KG1 (cell line): ENCODE measurements at places on chromosomes 5 and 9.

DNA sequence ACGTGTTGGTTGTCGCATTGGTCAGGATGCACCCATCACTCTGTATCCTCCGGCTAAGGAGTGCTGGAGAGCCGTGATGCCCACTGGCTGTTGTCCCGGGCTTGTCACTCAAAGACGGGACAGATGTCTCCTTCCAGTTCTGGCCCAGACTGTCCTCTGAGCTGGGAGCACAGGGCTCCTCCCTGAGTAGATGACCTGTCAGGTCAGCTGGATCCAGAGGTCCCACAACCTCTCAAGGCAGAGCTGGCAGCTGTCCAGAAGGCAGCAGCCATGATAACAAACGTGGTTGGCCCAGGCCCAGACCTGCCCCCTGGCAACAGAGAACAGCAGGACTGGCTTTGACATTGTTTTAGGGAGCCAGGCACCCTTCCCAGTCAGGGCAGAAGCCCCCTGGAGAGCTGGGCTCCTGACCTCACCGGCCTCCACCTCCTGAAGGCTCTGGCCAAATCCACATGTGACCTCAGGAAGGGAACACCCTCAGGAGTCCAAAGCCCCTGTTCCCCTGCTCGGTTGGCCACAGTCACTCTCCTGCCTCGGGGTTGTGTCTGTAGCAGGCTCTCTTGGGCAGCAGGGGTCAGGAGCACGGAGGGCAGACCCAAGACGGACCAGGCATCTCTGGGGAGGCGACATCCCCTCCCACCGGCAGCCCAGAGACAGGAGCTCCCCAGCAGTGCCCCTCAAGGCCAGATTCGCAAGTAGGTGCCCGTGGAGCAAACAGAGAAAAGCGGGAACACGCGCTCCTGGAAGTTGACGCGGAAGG is 10.3 kb downstream of the TRIM7 start:
- no peak for DNase-seq

GRCh38 chr5:7478459-7478858 is 82.5 kb downstream of the ADCY2 start:
- DNase-seq = no peak

- DNase-seq = no peak
These were observed 3.4 kb upstream of the RHOBTB3 start for GRCh38 chr5:95727764-95728191.

DNA sequence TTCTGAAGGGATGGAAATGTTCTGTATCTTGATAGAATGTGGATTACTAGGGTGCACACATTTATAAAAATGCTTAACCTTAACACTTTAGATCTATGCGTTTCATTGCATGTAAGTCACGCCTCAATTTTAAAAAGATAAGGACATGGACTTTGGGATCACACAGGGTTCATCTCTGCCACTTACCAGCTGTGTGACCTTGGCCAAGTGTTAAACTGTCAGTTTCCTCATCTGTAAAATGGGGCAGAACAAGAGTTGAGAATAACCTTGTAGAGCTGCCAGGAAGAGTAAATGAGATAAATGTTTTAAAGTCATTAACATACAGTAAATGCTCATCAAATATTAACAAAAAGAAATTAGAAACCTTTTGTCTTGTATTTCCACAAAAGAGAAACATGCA is 53.5 kb downstream of the NR6A1 start:
- DNase-seq = no peak

- DNase-seq = no peak
These were observed 750.0 kb upstream of the ZNF608 start for GRCh38 chr5:125496393-125496792.

DNA sequence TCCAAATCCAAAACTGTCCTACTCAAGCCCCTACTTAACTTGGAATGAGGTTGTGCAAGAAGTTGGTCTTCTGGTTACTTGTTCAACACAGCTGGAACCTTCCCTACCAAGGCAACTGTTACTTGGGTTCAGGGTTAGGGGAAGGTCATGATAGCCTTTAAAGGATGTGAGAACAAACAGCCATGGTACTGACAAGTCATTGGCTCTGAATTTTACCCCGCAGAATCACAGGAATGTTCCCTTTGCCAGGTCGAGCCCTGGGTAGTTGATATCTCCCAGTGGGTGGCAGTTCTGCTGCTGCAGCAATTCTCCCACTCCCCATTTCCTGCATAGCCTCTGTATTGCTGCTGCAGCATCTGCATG is 396.1 kb upstream of the MPDZ start:
- DNase-seq = no peak

- DNase-seq = no peak
These were observed 76.6 kb upstream of the DAB2 start for GRCh38 chr5:39501397-39501796.

DNA sequence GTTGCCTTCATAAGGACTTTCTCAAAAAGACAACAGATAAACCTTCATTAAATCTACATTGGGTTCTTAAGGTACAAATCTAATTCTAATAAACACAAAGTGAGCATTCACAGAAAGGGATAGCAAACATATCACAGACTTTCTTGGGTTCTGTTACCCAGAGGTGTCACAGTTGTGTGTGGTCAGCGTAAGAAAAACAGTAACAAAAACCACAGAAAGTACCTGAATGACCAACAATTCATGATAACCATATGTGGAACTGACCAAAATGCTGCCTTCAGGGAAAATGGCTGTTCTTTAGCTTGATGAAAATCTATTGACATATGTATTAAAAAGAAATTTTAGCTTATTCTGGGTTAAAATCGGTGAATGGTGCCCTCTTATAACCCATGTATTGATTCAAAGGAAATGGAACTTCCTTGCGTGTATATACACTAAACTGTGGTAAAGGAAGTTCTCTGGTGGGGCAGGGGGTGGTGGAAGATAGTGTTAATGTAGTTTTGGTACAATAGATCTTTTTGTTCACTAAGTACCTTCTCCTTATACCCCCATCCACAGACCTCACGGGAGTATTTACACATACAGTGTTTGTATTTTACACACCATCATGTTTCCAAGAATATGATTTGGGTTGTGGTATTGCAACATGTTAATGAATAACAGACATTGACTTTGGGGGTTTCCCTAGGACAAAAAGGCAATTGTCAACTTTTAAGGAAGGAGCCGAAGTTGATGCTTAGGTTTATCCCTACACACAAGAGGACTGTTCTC is 152.5 kb downstream of the APBA1 start:
- DNase-seq = no peak

DNA sequence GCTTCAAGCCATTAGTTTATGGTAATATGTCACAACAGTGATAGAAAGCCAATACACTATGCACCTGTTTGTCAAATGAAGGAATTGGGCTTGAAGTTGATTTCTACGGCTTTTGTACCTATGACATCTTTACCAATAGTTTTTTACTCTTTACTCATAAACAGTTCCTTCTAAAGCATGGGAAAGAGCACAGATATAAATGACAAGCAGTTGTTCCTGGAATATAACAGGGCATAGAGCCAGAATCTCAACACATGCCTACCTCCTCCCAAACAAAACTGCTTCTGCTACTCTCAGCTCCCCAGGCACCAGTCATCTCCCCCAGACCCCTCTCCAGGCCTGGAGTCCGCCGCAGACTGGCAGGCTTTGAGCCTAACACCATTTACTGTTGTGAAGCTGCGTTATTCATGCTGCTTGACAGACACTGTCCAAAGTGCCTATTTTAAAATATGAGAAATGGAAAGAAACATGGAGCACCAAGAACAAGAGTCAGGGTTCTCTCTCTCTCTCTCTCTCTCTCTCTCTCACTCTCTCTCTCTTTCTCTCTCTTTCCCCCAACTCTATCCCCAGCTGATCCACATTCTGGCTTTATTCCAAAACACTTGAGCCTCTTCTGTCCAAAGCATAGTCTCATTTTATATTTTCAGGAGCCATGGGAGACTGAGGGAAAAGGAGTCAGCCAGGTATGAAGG is 111.6 kb downstream of the ADRB2 start:
- DNase-seq = no peak

GRCh38 chr5:160119905-160120266 is 636 bp upstream of the PWWP2A start:
- DNase-seq = no peak

- DNase-seq = no peak
These were observed 51.1 kb downstream of the STARD4 start for GRCh38 chr5:111461255-111461671.

GRCh38 chr5:168699002-168699401 is 119.8 kb upstream of the PANK3 start:
- DNase-seq = no peak

DNA sequence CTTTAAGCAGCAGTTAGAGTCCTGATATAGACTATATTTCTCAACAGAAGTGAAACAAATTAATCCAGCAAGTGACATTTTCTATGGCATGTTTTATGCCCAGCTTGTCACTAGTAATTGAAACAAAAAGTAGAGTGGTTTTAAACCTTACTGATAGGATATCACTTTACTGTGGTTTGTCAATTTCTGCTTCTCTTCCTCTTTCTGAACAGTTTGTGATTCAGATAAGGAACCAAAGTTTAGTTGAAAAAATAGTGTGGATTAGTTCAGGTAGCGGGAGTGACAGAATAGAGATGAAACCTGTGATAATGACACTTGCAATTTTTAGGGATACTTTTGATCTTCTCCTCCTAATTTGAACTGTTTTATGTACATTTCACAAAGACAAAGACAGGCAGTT is 485.7 kb upstream of the EDIL3 start:
- DNase-seq = no peak

DNA sequence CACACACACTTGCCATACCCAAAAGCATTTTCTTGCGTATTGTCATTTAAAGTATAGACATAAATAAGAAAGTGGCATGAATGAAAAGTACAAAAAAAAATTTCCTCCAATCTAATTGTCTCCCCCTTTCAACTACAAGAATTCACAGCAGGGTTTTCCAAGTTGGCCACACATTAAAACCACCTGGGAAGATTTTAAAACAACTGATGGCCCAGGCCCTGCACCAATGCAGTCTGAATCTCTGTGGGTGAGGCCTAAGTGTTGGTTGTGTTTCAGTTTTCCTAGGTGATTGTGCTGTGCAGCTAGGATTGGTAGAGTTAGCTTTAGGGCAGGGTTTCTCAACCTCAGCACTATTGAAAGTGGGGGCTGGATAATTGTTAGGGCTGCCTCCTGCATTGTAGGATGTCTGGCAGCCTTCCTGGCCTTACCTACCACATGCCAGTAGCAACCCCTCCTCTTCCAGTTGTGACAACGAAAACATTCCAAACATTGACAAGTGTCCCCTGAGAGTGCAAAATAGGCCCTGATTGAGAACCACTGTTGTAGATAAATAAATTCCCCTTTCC is 337.1 kb downstream of the KIAA0825 start:
- DNase-seq = no peak

DNA sequence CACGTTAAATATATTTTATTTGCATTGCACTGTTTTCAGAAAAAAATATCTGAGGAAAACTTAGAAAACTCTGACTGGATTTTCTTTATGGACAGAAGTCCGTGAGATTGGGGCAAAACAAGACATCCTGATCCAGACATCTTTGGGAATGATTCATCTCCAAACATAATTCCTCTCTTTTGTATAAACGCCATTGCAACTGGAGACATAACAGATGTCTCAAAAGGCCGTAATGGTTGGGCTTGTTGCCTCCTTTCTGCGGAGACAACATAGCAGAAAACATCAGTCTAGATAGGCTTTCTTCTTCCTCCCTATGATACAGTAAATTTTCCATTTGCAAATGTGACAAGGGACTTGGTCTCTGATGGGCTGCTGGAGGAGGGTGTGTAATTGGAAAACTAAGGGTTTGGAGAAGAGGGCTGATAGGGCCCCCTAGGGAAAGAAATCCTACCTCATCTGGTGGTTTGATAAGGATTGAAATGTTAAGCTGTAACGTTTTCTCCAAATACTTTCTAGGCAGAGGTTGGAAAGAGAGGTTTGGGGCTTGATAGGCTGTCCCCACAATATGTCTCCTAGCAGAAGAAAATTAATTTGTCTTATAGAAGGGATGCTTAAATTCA is 631.5 kb upstream of the ST8SIA4 start:
- DNase-seq = no peak

GRCh38 chr9:110997847-110998246 is 40.4 kb downstream of the LPAR1 start:
- no peak for DNase-seq

- DNase-seq = no peak
These were observed 2.5 kb downstream of the SLC6A18 start for GRCh38 chr5:1227667-1228066.

GRCh38 chr5:168934169-168934568 is 355.0 kb upstream of the PANK3 start:
- no peak for DNase-seq

DNA sequence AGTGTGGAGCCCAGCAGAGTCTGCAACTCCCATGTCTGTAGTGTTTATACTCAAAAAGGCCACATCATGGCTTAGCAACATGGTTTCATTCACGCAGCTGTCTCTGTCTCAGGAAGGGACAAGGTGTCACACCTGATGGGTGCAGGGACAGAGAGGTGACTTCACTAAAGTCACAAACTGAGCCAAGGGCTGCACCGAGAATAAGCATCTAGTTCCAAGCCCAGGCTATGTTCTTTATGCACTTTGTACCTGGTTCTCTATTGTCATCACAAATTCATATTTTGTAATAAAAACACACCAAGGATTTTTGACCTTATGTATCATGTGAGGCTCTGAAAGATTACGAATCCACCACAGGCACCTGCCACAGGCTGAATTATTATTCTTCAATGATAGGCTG is 64.9 kb upstream of the STK32A start:
- no peak for DNase-seq

- DNase-seq = no peak
These were observed 136.8 kb downstream of the ASTN2 start for GRCh38 chr9:117278020-117278419.

- DNase-seq = no peak
These were observed 248.7 kb downstream of the LURAP1L start for GRCh38 chr9:13023498-13023897.

GRCh38 chr9:84755380-84755779 is 85.9 kb downstream of the NTRK2 start:
- DNase-seq = no peak

DNA sequence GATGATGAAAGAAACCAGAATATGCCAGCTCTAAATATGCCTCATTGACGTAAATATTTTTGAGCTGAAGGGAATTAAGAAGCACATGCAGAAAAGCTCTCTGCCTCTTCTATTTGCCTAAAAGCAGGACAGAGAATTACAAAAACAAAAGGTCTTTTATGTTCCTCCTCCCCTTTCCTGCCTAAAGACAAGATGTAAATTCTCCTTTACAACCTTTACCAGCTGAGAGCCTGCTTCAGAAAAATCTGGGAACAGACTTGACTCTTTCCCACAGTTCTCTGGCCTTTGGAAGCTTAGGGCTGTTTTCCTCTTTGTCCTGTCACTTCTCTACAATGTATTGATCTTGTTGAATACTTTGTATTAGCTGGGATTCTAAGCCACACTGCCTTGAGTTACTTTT is 199.7 kb downstream of the TMC1 start:
- no peak for DNase-seq

- no peak for DNase-seq
These were observed 283.2 kb downstream of the DNAH5 start for GRCh38 chr5:13661272-13661671.

DNA sequence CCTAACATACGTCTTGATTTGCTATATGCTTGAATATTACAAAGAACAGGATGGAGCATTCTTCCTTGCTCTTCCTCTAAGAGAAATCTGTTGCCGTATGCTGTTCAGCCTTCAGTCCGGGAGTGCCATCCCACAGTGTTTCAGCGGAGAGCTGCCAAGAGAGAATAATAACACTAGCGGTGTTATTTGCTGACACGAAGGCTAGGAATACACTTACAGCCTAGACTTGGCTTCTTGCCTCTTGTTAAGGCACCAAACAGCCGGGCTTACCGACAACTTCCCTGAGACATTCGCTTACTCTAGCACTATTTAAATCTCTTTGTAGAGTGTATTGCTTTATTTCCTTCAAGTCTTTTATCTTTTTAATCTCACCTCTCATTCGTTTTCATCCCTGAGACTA is 31.4 kb downstream of the KCTD16 start:
- DNase-seq = no peak
